Left lobe of liver (tissue), 2 donors: ENCODE measurements at places on chromosomes 12 and 14. TPM values are rescaled to one million over a fixed set of nuclear protein-coding genes. Genes with fewer than 3 reads are reported as not detected.

DNA sequence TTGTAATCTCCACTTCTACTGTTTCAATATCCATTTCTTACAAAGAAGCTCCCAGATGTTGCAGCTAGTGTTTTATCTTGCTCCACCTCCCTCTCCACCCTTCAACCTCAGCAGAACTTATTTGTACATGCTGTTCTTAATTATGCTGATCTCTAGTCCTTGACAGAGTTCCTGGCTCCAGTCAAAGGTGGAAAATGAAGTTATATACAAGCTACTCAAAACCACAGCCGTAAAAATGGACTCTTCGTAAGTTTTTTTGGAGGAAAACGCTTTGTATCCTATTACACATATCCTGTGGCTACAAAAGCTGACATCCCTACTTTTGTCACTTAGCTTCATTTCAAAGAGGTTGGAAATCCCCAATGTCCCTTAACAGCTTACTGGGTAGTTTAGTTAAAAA, 1.3 kb downstream of the CLEC1A start:
- DNase-seq, result no peak

Gene KLRD1
- total RNA-seq, result 0.53 TPM

GRCh38 chr14:103016594-103016993, 40.8 kb downstream of the CDC42BPB start:
- no peak for DNase-seq

GRCh38 chr14:75119056-75119455, 7.8 kb downstream of the NEK9 start:
- no peak for DNase-seq

DNA sequence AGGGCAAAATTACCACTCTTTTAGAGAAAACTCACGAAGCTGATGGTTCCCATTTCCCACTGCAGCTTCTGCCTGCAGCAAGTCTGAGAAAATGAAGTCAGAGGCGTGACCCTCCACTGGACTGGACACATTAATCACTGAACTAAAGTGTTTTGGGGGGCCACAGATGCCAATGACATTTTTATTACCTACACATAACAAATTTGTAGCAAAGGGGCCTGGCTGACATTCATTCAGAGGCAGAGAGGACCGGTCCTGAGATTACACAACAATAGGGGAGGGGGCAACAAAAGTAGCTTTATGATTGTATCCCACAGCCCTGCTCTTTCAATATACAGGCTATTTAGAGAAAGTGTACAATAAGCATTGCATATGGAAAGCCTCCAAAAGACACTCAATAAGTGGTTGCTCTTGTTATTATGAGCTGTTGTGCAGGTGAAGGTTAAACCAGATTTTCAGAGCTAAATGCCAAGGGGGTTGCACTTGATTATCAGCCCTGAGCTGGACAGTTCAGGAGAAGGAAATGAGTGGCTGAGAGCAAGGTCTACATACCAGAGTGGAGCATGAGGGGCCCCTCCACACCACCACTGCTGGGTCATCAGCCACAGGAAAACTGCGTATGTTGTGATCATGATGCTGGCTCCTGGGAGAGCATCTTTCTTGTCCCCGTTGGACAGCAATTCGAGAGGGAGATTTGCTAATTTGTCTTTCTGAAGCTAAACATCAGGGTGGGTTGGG, 41.5 kb upstream of the CCDC60 start:
- no peak for DNase-seq
